Cardiac muscle cell (in vitro differentiated cells and primary cell): ENCODE measurements at places on chromosomes 6 and 20.

- peak; percentile 32 for DNase-seq
- peak overlapping the region; percentile 72 for H3K27ac ChIP-seq
- H3K4me1 ChIP-seq, result peaks cover 33% of the 10 kb centered on the region
- H3K36me3 ChIP-seq, result peaks cover 18% of the 10 kb centered on the region
- H3K4me3 ChIP-seq, result no peak overlapping the region
These were observed 17.1 kb downstream of the RPRD1B start for GRCh38 chr20:38050686-38051085.

GRCh38 chr6:138246650-138247440 lies 28.6 kb upstream of the PBOV1 start:
- no peaks in the 10 kb centered on the region for H3K36me3 ChIP-seq
- H3K4me3 ChIP-seq, result no peak overlapping the region
- no peak for DNase-seq
- H3K27me3 ChIP-seq, result peaks cover 2% of the 10 kb centered on the region
- H3K27ac ChIP-seq, result no peak overlapping the region

- DNase-seq, result peak; percentile 35
- peaks cover 19% of the 10 kb centered on the region for H3K4me1 ChIP-seq
- no peaks in the 10 kb centered on the region for H3K27me3 ChIP-seq
- peak overlapping the region; percentile 97 for H3K4me3 ChIP-seq
- no peak overlapping the region for H3K27ac ChIP-seq
These were observed 805 bp upstream of the STX16 start for GRCh38 chr20:58650181-58650775.

GRCh38 chr20:62804627-62805154 lies at the start of gene OGFR:
Gene OGFR, plus strand, starts transcription at chr20:62804835. Its CDS starts 25 bp downstream, at chr20:62804860.
- peaks cover 8% of the 10 kb centered on the region for H3K4me1 ChIP-seq
- H3K27me3 ChIP-seq, result no peaks in the 10 kb centered on the region
- peak; percentile 58 for DNase-seq
- H3K36me3 ChIP-seq, result peaks cover 17% of the 10 kb centered on the region
- H3K27ac ChIP-seq, result no peak within 1 kb of the TSS

GRCh38 chr20:1336699-1337367 lies 7.9 kb upstream of the SDCBP2 start:
- DNase-seq, result peak; percentile 68
- no peak overlapping the region for H3K4me3 ChIP-seq
- peaks cover 4% of the 10 kb centered on the region for H3K36me3 ChIP-seq
- peaks cover 5% of the 10 kb centered on the region for H3K4me1 ChIP-seq

GRCh38 chr6:156780962-156781853 lies 4.0 kb downstream of the ARID1B start:
- no peaks in the 10 kb centered on the region for H3K36me3 ChIP-seq
- peak overlapping the region; percentile 79 for H3K4me3 ChIP-seq
- DNase-seq, result no peak
- H3K4me1 ChIP-seq, result peaks cover 36% of the 10 kb centered on the region
- H3K27me3 ChIP-seq, result no peaks in the 10 kb centered on the region
- H3K27ac ChIP-seq, result peak overlapping the region; percentile 96

DNA sequence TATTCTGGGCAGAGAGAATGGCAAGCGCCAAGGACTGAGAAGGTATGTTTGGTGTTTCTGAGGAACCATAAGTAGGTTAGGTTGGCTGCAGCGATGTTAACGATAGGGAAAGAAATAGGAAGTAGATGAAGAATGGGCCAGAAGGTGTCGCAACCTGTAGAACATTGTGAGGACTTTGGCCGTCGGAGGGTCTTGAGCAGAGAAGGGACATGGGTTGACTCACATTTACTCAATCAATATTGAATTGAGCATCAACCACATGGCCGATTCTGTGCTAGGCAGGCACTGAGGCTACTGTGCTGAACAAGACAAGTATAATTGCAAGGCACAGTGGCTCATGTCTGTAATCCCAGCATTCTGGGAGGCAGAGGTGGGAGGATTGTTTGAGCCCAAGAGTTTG lies 26.8 kb upstream of the RPN2 start:
- no peak overlapping the region for H3K27ac ChIP-seq
- H3K4me3 ChIP-seq, result no peak overlapping the region
- no peaks in the 10 kb centered on the region for H3K4me1 ChIP-seq

GRCh38 chr6:3385660-3386151 lies 71.1 kb downstream of the SLC22A23 start:
- DNase-seq, result no peak
- H3K4me1 ChIP-seq, result peaks cover 33% of the 10 kb centered on the region
- H3K27me3 ChIP-seq, result no peaks in the 10 kb centered on the region
- no peak overlapping the region for H3K4me3 ChIP-seq
- H3K27ac ChIP-seq, result no peak overlapping the region

DNA sequence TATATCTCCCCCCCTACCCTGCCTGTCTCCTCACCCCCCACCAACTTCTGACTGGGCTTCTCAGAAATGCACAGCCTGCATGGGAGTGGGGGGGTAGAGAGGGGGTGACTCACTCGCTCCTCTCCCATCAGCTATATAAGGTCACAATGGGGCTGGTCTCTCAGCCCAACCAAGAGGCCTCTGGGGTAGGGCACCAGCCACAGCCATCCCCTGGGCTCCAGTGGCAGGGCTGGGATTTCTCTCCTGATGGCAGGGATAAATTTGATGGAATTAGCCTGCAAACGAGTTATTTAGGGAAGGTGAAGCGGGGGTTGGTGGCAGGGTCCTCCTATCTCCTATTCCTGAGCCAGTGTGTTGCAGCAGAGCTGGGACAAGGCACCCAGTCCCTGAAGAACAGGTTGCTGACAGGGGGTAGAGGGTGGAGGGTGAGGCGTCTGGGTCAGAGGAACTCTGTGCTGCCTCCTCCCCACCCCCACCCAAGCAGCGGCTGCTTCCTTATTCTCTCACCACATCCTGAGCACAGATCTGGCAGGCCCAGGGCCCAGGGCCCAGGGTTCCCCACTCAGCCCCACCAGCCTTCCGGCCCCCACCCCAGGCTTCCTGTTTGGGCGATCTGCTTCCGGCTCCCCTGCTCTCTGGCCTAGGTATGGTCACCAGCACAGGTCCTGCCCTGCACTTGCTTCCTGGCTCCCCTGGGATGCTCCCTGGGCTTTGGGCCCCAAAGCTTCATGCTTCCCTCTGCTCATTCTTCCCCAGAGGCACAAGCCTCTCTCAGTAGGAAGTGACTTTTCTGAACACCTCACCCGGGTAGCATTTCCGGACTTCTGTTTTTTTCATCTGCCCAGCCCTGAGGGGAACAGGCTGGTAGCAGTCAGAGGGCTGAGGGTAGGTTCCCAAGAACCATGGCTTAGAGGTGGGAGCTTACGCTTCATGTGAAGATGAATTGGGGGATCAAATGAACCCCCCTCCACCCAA lies 4.0 kb downstream of the PPP1R18 start:
- DNase-seq, result peak; percentile 84
- peaks cover 47% of the 10 kb centered on the region for H3K4me1 ChIP-seq
- H3K27ac ChIP-seq, result peak overlapping the region; percentile 88
- peak overlapping the region; percentile 2 for H3K4me3 ChIP-seq
- H3K27me3 ChIP-seq, result no peaks in the 10 kb centered on the region

GRCh38 chr6:144185133-144185836 lies 35.0 kb downstream of the STX11 start:
- no peak overlapping the region for H3K4me3 ChIP-seq
- no peak for DNase-seq
- H3K36me3 ChIP-seq, result no peaks in the 10 kb centered on the region
- H3K27me3 ChIP-seq, result no peaks in the 10 kb centered on the region
- H3K4me1 ChIP-seq, result peaks cover 3% of the 10 kb centered on the region
- no peak overlapping the region for H3K27ac ChIP-seq

- H3K27ac ChIP-seq, result no peak overlapping the region
- no peak overlapping the region for H3K4me3 ChIP-seq
- H3K27me3 ChIP-seq, result peaks cover 8% of the 10 kb centered on the region
- H3K4me1 ChIP-seq, result no peaks in the 10 kb centered on the region
These were observed 225.5 kb downstream of the SYNDIG1 start for GRCh38 chr20:24694727-24695528.

DNA sequence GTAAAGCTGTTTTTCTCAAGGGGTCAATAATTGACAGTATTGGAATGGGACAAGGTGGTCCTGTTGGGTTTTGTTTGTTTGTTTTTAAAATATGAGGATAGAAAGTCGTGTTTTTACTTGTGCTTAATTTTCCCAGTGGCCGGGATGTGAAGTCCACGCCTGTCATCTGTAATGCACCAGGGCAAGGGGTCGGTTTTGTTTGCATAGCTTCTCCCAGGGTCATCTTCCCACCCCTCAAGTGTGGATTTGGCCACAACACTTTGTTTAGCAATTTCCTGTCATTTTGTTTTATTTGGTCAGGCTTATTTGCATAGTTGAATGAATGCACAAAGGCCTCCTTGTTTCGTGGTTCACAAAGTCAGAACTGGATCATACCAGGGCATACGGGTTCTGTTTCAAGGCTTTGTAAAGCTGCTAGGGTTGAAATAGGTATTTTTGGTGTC lies 29.8 kb downstream of the SYNJ2 start:
- H3K4me1 ChIP-seq, result no peaks in the 10 kb centered on the region
- H3K27me3 ChIP-seq, result no peaks in the 10 kb centered on the region
- no peak overlapping the region for H3K4me3 ChIP-seq
- H3K27ac ChIP-seq, result no peak overlapping the region
- peak; percentile 68 for DNase-seq

- no peaks in the 10 kb centered on the region for H3K36me3 ChIP-seq
- H3K4me3 ChIP-seq, result no peak overlapping the region
- no peaks in the 10 kb centered on the region for H3K27me3 ChIP-seq
- no peak for DNase-seq
These were observed 1.7 kb upstream of the NHSL1 start for GRCh38 chr6:138500867-138501446.

GRCh38 chr20:9195031-9195430 lies 126.1 kb downstream of the PLCB4 start:
- DNase-seq, result no peak
- H3K4me3 ChIP-seq, result no peak overlapping the region
- no peaks in the 10 kb centered on the region for H3K36me3 ChIP-seq

- peaks cover 11% of the 10 kb centered on the region for H3K4me1 ChIP-seq
- peak; percentile 76 for DNase-seq
- no peak overlapping the region for H3K4me3 ChIP-seq
- no peaks in the 10 kb centered on the region for H3K36me3 ChIP-seq
These were observed 4.6 kb upstream of the REV3L start for GRCh38 chr6:111487661-111488060.

- DNase-seq, result no peak
- H3K36me3 ChIP-seq, result peaks cover 7% of the 10 kb centered on the region
- no peak overlapping the region for H3K27ac ChIP-seq
- H3K4me3 ChIP-seq, result no peak overlapping the region
- no peaks in the 10 kb centered on the region for H3K27me3 ChIP-seq
- peaks cover 13% of the 10 kb centered on the region for H3K4me1 ChIP-seq
These were observed 1.9 kb upstream of the AFDN start for GRCh38 chr6:167824591-167825331.

DNA sequence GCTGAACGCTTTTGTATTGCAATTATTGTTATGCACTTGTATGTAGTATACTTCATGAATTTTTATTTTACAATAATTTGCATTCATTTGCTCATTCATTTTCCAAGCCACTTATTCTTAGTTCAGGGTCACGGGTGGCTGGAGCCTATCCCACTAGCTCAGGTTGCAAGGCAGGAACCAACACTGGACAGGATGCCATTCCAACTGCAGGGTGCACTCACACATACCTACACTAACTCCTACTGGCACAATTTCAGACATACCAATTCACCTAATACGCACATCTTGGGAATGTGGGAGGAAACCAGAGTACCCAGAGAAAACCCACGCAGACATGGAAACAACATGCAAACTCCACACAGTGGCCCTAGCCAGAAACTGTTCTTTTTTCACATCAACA lies 61.8 kb downstream of the LMBRD1 start:
- no peaks in the 10 kb centered on the region for H3K36me3 ChIP-seq
- H3K27ac ChIP-seq, result no peak overlapping the region
- DNase-seq, result no peak

GRCh38 chr6:157314705-157315321 lies 8.5 kb downstream of the TMEM242 start:
- DNase-seq, result peak; percentile 60
- no peak overlapping the region for H3K27ac ChIP-seq
- H3K4me3 ChIP-seq, result no peak overlapping the region
- peaks cover 16% of the 10 kb centered on the region for H3K36me3 ChIP-seq
- no peaks in the 10 kb centered on the region for H3K27me3 ChIP-seq
- H3K4me1 ChIP-seq, result no peaks in the 10 kb centered on the region

DNA sequence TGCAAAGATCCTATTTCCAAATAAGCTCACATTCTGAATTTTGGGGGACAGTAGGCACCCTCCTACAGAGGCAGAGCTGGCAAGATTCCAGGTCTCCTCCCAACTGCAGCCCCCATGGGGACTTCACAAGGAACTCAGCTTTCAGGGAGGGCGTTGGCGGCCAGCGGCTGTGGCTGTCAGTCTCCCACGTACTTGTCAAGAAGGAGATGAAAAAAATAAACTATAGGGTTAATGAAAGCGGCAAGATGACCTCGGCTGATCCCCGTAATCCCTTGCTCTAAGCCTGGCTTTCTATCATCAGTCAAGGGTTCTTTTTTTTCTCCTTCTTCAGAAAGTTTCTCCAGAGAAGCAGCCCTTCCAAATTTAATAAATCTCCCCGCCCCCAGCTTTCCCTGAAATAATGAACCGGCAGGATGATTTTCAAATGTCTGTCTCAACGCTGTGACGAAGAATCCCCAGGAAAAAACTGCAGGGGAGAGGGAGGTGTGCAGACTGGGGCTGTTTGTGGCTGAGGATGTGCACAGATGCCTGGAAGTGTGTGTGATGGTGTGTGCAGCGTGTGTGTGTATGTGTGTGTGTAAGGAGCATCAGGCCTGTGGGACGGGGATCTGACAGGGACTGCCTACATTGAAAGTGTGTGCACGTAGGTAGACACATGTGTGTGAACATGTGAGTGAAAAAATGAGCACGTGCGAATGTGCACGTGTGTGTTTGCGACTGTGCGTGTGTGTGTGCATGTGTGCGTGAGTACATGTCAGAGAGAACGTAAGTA lies 78.7 kb downstream of the SLC2A10 start:
- no peaks in the 10 kb centered on the region for H3K4me1 ChIP-seq
- no peaks in the 10 kb centered on the region for H3K27me3 ChIP-seq
- DNase-seq, result no peak
- no peak overlapping the region for H3K4me3 ChIP-seq

DNA sequence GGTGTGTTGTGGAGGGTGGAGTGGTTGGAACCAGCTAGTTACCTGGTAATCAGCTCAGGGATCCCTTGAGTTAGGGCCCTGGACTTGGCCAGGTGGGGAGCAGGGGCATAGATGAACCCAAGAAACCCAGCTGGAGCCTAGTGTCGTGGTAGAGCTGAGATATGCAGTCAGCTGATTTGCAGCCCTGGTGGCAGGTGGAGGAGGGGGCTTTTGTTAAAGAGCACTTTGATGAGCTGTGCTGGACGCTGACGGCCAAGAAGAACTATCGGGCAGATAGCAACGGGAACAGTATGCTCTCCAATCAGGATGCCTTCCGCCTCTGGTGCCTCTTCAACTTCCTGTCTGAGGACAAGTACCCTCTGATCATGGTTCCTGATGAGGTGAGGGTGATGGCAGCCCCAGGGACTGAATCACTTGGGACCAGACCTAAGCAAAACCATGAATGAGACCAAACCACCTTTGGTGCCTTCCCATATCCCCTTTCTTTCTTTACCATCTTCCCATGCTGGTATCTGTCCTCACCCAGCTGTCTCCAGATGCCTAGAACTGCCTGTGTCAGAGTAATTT lies 12.7 kb downstream of the DEF6 start:
- no peak for DNase-seq
- H3K36me3 ChIP-seq, result no peaks in the 10 kb centered on the region
- H3K4me1 ChIP-seq, result no peaks in the 10 kb centered on the region
- no peak overlapping the region for H3K4me3 ChIP-seq
- no peak overlapping the region for H3K27ac ChIP-seq

- no peak for DNase-seq
- H3K4me3 ChIP-seq, result no peak overlapping the region
- no peaks in the 10 kb centered on the region for H3K4me1 ChIP-seq
- H3K27ac ChIP-seq, result no peak overlapping the region
These were observed 140.2 kb upstream of the MOCS1 start for GRCh38 chr6:40074306-40075055.
